ENCODE measurements at places on chromosomes 4 and X. TPM values are rescaled to one million over a fixed set of nuclear protein-coding genes. Genes with fewer than 3 reads are reported as not detected.

EIF2S3 gene
- polyA plus RNA-seq = 87.1 TPM

NRK gene
- not detected for polyA plus RNA-seq

PRKG2 gene
- not detected for polyA plus RNA-seq

VEGFC gene
- not detected for polyA plus RNA-seq

PNMA3 gene
- not detected for polyA plus RNA-seq

NUDT10 gene
- polyA plus RNA-seq = not detected

MAP7D2 gene
- not detected for polyA plus RNA-seq

UGT2A1 gene
- polyA plus RNA-seq = not detected

MAGEA10 gene
- not detected for polyA plus RNA-seq

ZXDA gene
- polyA plus RNA-seq = 0.89 TPM

CLDN22 gene
- not detected for polyA plus RNA-seq

ARHGAP6 gene
- 0.31 TPM for polyA plus RNA-seq

TSR2 gene
- polyA plus RNA-seq = 13.0 TPM

BANK1 gene
- polyA plus RNA-seq = 5.2 TPM

TMEM175 gene
- 20.7 TPM for polyA plus RNA-seq

TMEM164 gene
- polyA plus RNA-seq = 7.3 TPM

ZGRF1 gene
- 0.83 TPM for polyA plus RNA-seq

CNKSR2 gene
- polyA plus RNA-seq = 0.12 TPM

NXF2 gene
- polyA plus RNA-seq = not detected

SLIT2 gene
- polyA plus RNA-seq = not detected
